ENCODE measurements at places on chromosomes 7 and 10.

DNA sequence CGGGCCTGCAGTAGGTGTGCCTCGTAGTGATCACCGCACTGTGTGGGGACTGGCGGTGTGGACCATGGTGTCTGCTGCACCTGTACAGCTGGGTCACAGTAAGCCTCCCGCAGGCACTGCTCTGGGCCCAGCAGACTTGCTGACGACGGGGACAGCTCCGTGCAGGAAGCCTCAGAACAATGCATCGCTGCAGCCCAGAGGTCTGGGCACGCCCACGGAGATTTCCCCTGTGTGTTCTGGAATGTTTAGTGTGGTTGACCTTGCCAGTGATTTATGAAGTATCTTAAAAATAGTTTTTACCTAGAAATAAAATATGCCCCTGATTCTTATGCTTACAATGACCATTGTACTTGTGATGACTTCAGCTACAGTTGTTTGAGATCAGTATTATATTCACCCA lies 59.1 kb upstream of the ZNF32 start:
- DNase-seq: peak; percentile 74

GRCh38 chr10:112526139-112526538 lies 79.1 kb downstream of the VTI1A start:
- DNase-seq: peak; percentile 4

GRCh38 chr10:31051703-31052102 lies 20.0 kb upstream of the ZNF438 start:
- DNase-seq: peak; percentile 45

DNA sequence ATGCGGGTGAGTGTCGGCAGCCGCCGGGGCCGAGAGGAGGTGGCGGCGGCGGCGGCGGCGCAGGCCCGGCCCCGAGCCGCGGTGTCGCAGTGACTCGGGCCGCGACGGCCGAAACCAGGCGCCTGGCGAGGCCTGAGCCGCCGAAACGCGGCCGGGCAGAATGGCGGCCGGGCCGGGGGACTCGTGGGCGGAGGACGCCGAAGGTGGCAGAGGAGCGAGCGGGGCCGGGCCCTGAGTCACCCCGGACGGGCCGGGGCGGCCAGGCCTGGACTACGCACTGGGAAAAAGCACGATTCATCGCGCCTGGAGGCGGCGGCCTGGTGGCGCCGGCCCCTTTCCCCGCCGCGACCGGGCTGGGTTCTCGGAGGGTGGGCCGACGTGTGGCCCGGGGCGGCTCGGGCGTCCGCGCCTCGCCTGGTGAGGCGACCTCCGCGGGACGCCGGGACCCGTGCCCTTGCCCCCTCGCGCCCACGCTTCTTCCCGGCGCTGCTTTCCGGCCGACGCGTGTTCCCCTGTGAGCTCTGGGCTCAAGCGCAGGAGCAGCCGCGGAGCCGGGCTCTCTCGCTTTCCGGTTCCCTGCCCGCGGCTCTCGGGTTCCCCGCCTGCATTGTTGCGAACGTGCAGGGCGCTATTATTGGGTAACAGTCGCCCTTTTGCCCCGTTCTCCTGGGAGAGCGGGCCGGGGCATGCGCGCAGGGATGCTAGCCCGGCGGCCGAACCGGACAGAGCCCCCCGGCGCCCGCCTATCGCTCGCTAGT lies 500 bp downstream of the CUL1 start:
- DNase-seq: peak; percentile 59

GRCh38 chr7:17554341-17555015 lies 256.0 kb downstream of the AHR start:
- no peak for DNase-seq

DNA sequence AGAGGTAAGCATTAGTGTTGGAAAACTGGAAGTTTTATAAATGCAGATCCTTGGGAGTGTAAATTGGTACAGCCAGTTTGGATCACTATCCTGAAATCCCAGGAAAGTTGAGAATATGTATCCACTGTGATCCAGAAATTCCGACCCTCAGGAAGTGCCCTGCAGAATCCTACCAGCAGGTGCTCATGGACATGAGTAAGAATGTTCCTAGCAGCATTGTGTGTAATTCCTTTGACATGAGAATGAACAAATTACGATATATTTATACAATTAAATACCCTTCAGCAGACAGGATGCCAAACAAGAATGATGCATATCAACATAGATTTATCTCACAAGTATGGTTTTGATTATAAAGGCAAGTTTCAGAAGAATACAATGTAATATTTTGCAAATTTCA lies 181.6 kb downstream of the XPNPEP1 start:
- peak; percentile 8 for DNase-seq

- DNase-seq: no peak
Measured at GRCh38 chr7:114923403-114923713, 1.5 kb downstream of the MDFIC start.

GRCh38 chr10:15829495-15829894 lies 30.8 kb downstream of the MINDY3 start:
- no peak for DNase-seq

DNA sequence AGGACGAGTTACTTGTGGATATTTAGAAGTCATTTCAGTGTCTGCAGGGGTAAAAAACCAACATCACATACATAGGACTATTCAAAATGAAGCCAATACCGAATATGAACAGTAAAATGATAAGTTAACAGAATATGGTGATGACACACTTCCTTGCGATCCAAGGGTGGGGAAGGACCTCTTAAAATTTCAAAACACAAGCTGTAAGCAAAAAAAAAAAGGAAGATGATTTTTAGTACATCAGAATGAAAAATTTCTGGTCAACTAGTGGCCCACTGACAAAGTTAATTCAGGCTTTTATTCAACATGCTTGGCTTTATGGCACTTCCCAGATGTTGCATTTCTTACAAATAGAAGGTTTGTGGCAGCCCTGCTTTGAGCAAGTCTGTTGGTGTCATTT lies 19.0 kb upstream of the GALNTL5 start:
- DNase-seq: no peak

- no peak for DNase-seq
Measured at GRCh38 chr10:60222047-60222446, 167.6 kb downstream of the ANK3 start.

GRCh38 chr7:75534727-75535307 lies 42.7 kb downstream of the SPDYE5 start:
- DNase-seq: peak; percentile 86

GRCh38 chr10:436911-437665 lies 252.4 kb downstream of the DIP2C start:
- DNase-seq: no peak

Measured in fibroblast of skin of back (primary cell).